Activated CD8-positive, alpha-beta T cell treated with anti-CD3 and anti-CD28 coated beads for 36 hours (primary cell): ENCODE measurements at places on chromosomes 6 and 20.

DNA sequence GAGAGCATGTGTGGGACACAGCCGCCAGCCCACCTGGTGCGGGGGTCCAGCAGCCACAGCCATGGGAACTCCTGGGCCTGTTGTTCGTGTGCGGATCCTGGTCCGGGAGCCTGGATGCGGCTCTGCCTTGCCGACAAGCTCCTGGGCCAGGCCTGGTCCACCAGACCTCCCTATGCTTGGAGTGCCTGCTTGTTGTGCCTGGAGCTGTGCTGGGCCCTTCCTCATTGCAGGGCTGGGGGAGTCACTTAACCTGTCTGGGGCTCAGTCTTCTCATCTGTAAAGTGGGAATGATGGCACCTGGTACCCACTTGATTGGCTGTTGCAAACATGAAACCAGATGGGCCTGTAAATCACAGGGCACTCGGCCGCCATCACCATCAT is 2.6 kb upstream of the OSBPL2 start:
- DNase-seq, result no peak

GRCh38 chr6:296151-297122 is 4.2 kb downstream of the DUSP22 start:
- peak; percentile 46 for DNase-seq

- DNase-seq, result no peak
These were observed 143.8 kb downstream of the ERMARD start for GRCh38 chr6:169895000-169895759.

GRCh38 chr6:30870546-30870945 is 13.8 kb upstream of the DDR1 start:
- DNase-seq, result peak; percentile 35

DNA sequence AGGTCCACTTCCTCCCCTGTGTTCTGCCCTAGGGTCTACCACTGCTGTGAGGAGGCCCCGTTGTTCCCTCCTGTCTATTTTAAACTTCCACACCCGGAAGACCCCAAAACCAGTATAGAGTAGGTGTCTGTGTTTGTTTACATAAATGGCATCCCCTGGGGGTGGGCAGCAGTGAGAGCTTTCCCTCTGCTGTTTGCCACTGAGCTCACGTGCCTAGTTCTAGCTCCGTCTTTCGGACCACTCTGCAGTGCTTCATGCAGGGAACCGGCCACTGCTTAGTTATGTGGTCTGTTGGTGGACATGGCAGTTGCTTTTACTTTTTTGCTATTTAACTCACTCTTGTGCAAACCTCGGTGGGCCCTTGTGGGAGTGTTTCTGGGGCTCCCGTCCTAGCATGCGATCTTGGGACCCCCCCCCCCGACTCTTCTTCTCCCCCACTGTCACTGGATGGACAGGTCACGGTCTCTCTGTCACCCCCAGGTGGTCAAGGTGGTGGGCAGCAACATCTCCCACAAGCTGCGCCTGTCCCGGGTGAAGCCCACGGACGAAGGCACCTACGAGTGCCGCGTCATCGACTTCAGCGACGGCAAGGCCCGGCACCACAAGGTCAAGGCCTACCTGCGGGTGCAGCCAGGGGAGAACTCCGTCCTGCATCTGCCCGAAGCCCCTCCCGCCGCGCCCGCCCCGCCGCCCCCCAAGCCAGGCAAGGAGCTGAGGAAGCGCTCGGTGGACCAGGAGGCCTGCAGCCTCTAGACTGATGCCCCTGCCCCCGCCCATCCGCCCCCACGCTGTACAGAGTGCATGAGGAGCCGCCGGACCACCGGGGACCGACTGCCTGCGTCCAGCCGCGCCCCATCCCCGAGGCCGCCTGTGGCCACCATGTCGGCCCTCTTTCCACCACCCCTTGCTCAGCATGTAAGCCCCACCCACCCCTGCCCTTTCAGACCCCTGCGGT is 40.9 kb downstream of the VSTM2L start:
- no peak for DNase-seq

GRCh38 chr6:139135578-139136545 is 982 bp downstream of the HECA start:
- DNase-seq, result peak; percentile 64

GRCh38 chr6:152223636-152224035 is 413.5 kb downstream of the SYNE1 start:
- no peak for DNase-seq

DNA sequence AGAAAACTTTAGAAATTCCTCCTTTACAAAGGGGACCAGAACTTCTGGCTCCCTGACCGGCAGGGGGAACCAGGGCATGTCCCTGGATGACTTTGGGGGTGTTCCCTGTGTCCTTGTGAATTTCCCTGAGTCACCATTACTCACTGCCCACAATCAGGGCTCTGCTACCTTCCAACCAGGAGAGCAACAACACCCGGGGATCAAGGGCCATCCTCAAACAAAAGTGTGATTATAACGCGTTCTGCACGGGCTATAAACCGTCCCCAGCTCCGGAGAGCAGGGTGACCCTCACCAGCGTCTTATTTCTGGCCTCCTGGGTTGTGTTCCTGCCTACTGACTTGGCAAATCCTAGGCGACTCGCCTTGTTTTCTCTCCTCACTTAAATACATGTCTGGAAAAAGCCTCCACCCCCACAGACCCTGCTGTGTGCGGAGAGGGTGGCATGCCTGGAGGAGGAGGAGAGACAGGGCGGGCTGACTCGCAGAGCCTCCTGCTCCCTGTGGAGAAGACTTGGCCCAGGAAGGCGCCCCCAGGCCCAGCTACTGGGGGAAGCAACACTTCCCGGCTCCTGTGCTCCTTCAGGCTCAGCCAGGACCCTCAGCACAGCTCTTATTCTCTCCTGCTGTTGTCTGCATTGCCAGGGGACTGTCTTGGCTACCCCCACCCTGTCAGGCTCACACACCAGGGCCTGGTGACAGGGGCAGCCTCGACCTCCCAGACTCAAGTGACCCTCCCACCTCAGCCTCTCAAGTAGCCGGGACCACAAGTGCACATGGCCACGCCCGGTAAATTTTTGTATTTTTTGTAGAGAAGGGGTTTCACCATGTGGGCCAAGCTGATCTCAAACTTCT is 54.1 kb downstream of the FGD2 start:
- peak; percentile 31 for DNase-seq

DNA sequence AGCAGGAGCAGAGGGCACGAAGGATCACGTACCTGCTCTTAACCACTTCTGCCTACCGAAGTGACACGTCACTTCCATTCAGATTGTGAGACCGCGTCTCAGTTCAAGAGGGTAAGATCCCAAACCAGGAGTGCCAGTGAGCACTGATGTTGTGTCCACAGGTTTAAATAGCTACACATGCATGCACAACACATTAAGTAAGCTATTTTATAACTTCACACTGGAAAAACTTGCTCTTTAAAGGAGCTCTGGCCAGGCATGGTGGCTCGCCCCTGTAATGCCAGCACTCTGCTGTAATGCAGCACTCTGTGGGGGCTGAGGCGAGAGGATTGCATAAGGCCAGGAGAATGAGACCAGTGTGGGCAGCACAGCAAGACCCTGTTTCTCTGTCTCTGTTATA is 21.1 kb downstream of the ABHD12 start:
- no peak for DNase-seq

DNA sequence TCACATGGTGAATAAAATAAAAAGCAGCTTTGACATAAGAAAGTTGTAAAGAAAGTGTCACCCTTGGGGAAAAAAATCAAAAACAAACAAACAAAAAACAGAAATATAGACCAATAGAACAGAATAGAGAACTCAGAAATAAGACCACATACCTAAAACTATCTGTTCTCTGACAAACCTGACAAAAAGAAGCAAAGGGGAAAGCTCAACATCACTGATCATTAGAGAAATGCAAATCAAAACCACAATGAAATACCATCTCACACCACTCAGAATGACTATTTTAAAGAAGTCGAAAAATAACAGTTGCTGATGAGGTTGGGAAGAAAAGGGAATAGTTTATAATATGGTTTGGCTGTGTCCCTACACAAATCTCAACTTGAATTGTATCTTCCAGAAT is 159.1 kb downstream of the TINAG start:
- no peak for DNase-seq
